Activated naive CD4-positive, alpha-beta T cell treated with anti-CD3 and anti-CD28 coated beads, Interleukin-2, amount 10 ng/mL, durations not matched to agents 7 days and 5 days (primary cell): ENCODE measurements at places on chromosomes 16 and 17.

DNA sequence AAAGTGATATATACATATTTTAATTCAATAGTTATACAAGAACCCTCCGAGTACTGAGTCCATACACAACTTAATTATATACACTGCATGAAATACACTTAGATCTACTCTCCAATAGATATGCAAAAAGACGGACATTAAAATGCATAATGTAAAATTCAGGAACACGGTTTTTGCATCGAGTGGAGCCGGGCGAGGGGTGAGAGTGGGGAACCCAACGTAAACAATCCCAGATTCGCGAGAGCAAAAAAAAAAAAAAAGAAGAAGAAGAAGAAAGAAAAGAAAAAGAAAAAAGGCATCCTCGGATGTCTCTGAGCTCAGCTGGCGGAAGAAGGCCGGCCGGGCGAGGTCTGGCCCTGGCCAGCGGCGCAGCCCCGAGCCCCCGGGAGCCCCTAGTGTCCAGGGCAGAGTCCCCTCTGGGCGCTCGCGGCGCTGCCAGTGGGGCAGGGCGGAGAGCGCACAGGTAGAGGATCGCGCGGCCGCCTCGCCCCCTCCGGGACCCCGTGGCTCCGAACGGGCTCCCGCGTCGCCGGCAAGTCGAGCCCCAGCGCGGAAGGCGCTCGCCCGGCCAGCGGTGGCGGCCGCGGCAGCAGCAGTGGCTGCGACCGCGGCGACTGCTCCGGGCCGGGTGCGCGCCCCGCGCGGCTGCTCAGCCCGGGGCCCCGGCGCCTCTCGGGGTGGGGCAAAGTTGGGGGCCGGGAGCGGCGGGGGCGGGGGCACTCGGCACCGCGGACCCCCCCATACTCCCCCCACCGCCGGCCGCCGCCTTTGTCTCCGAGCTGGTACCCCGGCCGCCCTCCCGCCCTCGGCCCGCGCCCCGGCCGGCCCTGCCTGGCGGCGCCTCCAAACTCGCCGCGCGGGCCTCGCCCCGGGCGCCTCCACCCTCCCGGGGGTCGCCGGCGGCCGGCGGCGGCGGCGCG is 9.6 kb upstream of the ZFHX3 start:
- no peak for DNase-seq

GRCh38 chr17:78672005-78672404 is 94.8 kb upstream of the DNAH17 start:
- no peak for DNase-seq

GRCh38 chr16:2284797-2285576 is 17.1 kb upstream of the RNPS1 start:
- no peak for DNase-seq

GRCh38 chr17:57597531-57598453 is 147.3 kb downstream of the CCDC182 start:
- DNase-seq, result peak; percentile 62

- peak; percentile 96 for DNase-seq
These were observed at the start of gene DVL2 for GRCh38 chr17:7234083-7234951. DVL2 (minus strand) TSS chr17:7234517; CDS start chr17:7234262, 255 bp downstream.

DNA sequence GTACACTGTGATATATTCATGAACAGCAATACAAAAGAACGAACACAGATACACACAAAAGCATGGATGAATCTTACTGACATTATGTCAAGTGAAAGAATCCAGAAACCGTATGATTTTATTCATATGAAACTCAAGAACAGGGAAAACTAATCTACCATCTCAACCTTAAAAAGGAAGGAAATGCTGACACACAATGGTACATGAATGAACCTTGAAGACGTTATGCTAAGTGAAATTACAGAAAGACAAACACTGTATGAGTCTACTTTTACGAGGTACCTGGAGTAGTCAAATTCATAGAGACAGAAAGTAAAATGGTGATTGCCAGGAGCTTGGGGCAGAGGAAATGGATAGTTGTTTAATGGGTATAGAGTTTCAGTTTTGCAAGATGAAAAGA is 8.7 kb upstream of the PRKCB start:
- no peak for DNase-seq

- no peak for DNase-seq
These were observed 8.0 kb upstream of the GNA13 start for GRCh38 chr17:65064452-65065019.

GRCh38 chr17:80866050-80866793 is 125.4 kb upstream of the CHMP6 start:
- peak; percentile 83 for DNase-seq

- no peak for DNase-seq
These were observed 37.5 kb upstream of the RBFOX3 start for GRCh38 chr17:79648181-79648831.

- DNase-seq, result no peak
These were observed 22.8 kb upstream of the NFAT5 start for GRCh38 chr16:69542974-69543373.

DNA sequence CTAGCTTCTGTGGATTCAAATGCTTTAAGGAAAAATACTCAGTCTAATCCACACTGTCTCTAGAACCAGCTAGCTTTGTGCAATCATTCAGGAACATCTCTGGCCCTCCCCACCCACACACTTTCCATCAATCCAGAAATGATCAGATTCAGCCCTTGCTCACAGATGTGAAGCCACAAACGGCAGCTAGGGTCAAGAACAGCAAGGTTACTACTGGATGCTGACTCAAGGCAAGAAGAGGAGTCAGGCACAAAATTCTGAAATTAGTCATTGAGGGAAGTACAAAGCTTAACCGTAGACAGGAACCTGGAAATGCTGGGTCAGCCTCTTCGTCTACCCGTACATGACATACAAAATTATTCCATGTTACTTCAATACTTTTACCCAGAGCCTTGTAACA is 174.6 kb downstream of the CDH13 start:
- DNase-seq, result no peak

GRCh38 chr16:16797239-16797638 is 418.3 kb downstream of the NPIPA7 start:
- peak; percentile 21 for DNase-seq

- peak; percentile 66 for DNase-seq
These were observed 6.7 kb downstream of the CAMTA2 start for GRCh38 chr17:4980644-4981216.

DNA sequence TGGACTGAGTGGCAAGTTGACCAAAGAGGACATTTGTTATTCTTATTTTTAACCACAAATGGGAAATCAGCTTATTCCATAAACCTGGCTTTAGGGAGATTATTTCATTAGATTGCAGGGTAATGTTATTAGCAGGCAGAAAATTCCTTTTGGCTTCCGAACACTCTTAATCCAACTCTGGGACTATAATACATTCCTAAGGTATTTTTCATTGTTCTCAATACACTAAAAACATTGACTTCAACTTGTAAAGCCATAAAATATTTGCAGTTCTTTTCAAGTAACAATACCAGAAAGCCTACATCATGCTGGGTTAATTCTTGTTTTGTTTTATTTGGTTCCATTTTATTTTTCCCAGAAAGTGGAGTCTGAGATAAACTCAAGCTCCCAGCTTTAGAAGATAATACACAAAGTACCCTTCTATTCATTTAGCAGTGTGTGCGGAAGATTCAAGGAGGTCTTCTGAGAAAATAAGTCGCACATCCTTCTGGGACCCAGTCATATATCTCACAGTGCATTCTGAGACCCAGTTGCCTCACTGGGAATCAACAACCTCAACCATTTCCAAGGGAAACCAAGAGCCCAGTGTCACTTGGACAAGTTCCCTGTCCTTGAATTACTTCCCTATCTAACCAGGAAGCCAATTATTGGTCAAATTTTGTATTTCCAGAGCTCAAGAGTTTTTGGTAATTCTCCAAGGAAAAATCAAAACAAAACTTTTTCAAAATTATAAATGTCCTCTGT is 389.6 kb upstream of the DYNLRB2 start:
- no peak for DNase-seq

GRCh38 chr17:49244839-49245238 is 14.3 kb upstream of the PHOSPHO1 start:
- DNase-seq, result no peak

DNA sequence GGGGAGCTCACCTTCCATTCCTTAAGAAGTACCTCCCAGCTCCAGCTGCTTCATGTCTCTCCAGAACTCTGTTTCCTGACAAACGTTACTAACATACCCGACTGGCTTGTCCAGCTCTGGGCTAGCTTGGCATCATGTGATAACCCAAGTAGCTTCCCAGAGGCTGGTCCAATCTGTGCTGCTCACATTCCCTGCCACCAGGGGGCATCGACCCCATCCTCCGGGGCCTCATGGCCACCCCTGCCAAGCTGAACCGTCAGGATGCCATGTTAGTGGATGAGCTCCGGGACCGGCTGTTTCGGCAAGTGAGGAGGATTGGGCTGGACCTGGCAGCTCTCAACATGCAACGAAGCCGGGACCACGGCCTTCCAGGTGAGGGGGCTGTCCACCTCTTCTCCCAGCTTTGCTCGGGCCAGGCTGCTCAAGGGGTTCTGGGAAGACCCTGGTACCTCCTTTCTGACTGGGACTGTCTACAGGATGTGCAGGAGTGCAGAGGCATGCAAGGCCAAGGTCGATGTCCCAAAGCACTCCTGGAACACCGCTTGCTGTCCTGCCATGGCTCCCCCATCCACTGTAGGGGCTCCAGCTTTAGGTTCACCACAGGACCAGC is 7.6 kb downstream of the EPX start:
- peak; percentile 73 for DNase-seq

DNA sequence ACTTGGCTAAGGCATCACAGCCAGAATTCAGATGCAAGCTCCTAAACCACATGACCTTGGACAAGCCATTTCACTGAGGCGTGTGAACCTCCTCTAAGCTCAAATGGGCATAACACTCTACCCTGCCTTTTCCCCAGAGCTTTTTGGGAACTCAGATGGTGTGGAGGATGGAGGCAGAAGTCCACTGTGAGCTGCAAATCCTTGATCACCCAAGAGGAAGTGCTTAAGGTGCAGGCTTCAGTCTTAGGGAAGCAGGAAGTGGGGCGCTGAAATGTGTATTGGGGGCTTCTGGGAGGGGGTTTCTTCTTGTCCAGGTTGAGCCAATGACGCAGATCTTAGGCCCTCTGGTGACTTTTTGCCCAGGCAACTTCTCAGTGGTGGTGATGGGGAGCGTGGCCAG is 12.9 kb downstream of the CIITA start:
- DNase-seq, result no peak

DNA sequence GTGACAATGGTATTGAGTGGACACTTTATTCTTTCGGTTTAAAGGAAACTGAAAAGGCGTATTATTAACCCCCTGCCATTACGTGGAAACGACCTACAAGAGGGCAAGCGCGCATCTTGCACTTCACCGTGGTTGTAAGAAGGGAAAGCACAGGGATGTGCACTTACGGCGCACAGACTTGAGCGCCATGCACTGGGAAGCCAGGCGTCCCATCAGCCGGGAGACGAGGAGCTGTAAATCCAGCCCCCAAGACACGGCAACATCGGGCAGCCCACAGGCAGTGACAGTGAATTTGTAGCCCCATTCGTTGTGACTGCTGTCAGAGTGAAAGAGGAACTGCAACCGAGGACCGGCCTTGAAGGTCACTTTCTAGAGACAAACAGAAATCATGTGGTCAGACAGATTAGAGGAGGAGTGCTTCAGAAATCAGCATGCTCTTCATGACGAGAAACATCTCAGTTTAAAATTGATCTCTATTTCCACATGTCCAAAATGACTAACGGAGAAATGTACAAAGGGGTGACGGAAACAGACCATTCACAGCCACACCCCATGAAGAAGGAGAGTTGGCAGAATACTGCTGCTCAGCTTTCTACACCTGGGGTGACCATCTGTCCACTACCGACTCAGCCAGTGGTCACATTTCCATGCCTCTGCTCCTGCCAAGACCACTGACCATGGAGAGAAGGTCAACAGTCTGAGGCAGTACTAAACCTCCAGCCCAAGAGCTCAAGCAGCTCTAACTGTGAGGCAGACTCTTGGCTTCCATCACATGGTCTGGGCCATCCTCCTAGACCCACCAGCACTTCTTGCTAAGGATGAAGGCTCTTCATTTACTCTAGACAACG is 68.6 kb downstream of the ZZEF1 start:
- no peak for DNase-seq

DNA sequence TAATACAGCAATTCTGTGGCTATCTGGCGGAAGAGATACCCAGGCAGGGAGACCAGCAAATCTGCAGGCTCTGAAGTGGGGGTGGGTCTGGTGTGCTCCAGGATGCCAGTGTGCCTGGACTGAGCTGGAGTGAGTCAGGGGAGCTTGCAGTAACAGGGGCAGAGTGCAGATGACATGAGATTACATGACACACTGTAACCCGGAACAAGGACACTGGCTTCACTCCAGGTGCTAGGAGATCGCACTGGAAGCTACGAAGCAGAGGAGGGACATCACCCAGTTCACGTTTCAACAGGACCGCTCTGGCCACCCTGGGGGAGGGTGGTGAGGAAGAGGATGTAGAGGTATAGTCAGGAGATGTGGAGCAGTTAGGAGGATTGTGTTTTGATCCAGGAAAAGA is 475.6 kb downstream of the CDH13 start:
- no peak for DNase-seq

- DNase-seq, result no peak
These were observed 25.8 kb upstream of the STH start for GRCh38 chr17:45973099-45973780.

DNA sequence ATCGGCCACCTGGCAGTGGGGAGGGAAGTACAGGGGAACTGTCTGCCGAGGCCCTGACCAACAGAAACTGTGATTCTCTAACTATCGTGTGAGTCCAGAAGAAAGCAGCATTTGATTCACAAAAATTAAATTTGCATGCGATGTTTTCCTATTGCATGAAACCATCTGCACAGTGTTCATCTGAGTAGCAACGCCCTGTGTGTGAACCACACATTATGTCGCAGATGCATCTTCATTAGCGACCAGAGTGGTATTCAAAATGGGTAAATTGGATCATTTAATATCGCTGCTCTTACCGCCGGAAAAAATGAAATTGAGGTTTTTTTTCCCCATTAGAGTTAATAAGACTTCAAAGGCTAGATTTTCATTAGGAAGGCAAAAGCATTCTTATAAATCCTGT is 260.6 kb downstream of the ABCC12 start:
- no peak for DNase-seq

DNA sequence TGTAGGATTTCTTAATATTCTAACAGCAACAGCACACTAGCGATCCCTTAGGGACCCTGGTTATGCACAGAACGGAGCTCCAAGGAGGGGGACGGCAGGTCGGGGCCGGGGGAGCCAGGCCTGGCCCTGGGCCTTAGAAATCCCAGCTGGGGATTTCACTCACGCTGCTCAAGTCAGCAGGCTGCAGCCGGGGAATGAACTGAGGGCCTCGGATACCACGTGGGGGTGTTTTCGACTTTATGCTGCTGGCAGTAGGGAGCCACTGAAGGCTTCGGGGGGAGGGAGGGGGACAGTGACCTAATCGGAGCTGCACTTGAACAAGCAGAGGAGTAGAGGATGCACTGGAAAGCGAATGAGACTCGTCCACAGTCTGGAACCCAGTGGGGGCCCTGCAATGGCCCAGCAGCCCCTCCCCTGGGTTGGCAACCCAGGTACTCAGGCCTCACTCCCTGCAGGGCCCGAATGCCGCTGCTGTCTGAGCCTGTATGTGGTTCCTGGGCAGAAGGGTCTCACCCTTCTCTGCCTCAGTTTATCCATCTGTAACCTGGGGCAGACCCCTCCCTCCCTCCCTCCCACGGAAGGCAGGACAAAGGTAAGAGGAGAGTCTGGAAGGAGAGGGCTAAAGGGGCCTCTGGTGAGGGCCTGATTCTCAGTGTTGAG is 53.7 kb downstream of the RPH3AL start:
- DNase-seq, result no peak

- DNase-seq, result no peak
These were observed 179.6 kb upstream of the TNRC6C start for GRCh38 chr17:77778636-77779489.
